ENCODE measurements at places on chromosomes 6 and 20.

DNA sequence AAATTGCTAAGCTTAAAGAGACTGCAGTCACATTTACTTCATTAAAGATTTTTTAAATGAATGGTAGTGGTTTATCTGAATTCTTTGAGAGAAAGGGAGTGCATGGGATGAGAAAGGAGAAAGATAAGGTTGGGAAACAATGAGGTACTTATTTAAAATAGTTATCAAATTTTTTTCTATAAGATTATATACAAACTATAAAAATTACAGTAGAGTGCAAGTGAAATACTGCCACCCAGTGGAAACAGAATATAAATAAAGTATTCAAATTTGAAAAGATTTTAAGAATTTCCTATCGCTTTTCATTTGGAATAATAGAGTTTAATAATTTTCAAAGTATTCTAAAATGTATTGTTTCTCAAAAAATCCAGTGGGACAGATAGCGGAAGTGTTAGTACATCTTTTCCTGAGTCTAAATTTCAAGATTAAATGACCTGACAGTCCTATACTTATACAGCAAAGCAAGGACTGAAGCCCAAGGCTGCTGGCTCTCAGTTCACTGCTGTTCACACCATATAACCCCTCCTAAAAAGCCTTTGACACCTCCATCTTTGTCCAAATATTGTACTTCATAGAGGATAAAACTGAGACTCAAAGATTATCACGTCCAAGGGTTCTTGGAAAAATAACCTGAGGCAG, 31.1 kb downstream of the EPM2A start:
- peak; percentile 50 for DNase-seq

GRCh38 chr20:52096117-52096516, 95.5 kb downstream of the ZFP64 start:
- no peak for DNase-seq

GRCh38 chr6:43274916-43275597, 23.0 kb upstream of the SLC22A7 start:
- no peak for DNase-seq

- no peak for DNase-seq
These were observed 17.1 kb downstream of the RIPOR2 start for GRCh38 chr6:24918641-24919055.

GRCh38 chr6:147509891-147510290, 1.4 kb downstream of the SAMD5 start:
- DNase-seq, result peak; percentile 7

GRCh38 chr6:20159781-20160540, 52.3 kb downstream of the MBOAT1 start:
- no peak for DNase-seq

DNA sequence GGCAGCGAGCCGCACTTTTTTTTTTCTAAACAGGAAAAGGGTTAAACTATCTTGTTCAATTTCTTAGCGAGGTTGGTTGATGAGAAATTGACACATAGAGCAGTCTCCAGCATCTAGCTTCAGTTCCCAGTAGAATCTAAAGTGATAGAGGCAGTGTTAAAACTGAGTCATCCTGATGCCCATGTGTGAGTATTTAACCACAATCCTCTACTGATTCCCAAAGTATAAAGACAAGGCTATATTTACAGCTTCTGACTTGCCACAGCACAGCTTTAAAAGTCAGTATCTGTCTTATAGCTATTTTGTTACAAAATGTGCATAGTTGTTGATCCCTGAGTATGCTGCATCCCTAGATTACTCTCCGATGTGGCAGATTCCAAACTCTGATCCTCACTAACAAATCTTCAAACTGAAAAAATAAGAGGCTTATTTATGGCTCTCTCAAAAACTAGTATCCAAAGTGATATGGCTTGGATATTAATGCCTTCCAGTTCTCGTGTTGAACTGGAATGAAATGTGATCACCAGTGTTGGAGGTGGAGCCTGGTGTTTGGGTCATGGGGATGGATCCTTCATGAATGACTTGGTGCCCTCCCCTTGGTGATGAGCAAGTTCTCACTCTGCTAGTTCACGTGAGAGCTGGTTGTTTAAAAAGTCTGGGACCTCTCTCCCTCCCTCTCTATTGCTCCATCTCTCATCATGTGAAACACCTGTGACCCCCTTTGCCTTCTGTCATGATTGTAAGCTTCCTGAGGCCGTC, 13.1 kb upstream of the POPDC3 start:
- peak; percentile 51 for DNase-seq

GRCh38 chr6:87213364-87213763, 58.0 kb downstream of the ZNF292 start:
- no peak for DNase-seq

- no peak for DNase-seq
These were observed 111.0 kb upstream of the FRMD1 start for GRCh38 chr6:168190014-168190405.

GRCh38 chr20:13059398-13060136, 50.8 kb downstream of the SPTLC3 start:
- DNase-seq, result no peak

- DNase-seq, result no peak
These were observed 91.3 kb upstream of the TNFAIP3 start for GRCh38 chr6:137775720-137776119.

DNA sequence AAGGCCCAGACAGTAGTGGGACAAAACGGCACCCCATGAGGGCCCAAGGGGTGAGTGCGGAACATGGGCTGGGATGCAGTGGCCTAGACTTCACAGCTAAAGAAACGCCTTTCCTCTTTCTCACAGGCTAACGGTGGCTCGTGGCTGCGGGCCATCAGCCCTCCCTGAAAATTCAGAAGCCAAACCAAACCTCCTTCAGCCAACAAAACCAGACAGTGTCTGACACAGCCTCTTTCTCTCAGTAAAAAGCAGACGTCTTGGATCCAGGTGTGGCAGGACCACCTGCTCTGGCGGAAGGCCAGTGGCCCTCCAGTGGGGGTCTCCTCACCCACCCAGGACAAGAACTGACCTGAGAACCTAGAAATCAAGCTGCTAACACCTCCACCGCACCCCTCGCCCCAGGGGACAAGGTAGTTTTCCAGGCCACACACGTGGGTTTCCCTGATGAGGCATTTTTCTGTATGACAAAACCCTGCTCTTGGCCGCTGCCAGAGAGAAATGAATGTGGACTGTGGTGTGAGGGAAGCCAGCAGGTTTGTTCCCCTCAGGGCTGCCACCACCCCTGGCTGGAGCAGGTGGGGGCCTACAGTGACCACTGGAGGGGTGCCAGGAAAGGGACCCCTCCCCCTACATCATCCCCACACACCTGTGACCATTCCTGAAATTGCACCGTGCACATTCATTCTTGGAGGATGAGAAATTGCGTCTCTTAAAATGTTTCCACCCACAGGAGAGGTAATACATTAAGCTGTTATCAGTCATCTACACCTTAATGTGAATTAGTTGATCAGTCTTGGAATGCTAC, 76.8 kb upstream of the PIM1 start:
- no peak for DNase-seq

DNA sequence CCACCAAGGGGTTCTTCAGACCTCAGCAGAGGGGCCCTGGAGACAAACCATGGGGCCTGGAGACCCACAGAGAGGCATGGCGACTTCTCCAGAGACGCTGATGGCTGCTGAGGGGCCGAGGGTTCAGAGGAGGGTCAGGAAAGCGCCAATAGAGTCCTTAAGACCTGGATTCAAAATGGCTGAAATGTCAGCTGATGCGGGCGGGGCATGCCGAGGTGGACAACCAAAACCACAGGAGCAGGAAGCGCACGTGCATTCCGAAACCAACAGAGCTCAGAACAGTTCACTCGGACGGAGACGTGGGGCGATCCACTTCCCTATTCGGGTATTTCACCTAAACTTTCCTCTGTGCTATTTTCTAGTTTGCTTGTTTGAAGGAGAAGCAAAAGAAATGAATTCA, 99.9 kb upstream of the RIN2 start:
- no peak for DNase-seq

DNA sequence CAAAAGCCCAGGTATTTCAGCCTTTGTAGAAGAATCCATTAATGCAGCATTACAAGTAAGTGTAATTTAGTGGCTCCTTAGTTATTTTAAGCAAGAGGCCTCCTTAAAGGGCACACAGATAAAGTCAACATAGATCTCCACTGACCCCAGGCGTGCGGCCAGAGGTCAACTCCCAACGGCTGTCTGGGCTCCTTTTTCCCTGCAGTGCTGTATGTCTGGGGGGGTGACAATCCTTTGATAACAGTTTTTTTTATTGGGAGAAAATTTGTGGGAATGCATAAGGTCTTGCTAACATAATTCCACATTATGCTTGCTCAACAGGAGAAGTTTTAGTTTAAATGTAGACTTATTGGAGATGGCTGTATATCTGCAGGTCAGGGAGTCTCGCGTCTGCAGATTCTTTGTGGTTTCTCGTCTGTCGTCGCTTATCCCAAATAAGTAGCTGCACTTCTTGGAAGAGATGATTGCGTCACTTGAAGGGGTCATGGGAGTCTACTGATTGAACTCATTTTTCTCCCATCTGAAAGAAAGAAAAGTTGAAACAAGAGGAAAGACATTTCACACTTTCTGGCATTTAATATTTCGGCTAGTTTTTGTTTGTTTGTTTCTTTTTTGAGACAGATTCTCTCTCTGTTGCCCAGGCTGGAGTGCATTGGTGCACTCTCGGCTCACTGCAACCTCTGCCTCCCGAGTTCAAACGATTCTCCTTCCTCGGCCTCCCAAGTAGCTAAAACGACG, 151.7 kb upstream of the AKAP12 start:
- no peak for DNase-seq

- DNase-seq, result no peak
These were observed 79.8 kb upstream of the KCNK16 start for GRCh38 chr6:39402239-39402751.

DNA sequence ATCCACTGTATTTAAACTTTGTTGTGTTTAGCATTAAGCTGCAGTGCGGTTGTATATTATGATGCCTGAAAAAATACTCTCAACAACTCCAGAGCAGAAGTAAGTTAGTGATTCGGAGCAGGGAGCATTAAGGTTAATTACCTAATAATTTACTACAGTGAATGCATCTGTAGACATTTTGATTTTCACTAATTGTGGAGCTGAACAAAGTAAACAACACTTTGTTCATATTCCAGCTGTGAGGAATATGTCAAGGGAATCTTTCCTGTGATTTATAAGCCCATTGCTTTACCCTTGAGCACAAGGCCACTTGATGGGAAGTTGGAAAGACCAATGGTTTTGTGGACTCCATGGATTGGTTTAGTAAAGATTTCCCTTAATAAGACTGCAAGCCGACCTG, 77.1 kb downstream of the CBLN4 start:
- DNase-seq, result no peak

DNA sequence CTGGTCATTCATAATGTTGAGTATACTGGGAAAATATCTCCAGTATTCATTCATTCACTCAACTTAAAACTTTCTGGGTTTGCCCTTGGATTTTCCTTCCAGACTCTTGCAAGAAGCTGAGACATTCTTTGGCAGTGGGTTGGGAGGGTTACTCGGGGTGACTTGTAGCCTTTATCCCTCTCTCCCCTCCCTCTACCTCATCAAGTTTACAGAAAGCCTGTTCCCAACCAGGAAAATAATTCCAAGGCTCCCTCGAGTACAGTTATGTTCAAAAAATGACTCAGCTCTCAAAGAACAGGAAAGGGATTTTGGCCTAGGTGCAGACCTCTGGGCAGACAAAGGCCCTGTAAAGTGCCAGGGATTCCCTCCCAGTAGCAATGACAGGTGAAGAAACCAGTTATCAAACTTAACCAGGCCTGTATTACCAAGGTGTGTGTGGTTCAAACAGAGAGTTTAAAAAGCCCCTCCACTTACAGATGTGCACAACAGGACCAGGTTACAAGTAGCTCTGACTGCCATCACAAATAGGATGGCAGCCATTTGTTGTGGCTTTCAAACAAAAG, 22.2 kb downstream of the FKBP1A start:
- no peak for DNase-seq

DNA sequence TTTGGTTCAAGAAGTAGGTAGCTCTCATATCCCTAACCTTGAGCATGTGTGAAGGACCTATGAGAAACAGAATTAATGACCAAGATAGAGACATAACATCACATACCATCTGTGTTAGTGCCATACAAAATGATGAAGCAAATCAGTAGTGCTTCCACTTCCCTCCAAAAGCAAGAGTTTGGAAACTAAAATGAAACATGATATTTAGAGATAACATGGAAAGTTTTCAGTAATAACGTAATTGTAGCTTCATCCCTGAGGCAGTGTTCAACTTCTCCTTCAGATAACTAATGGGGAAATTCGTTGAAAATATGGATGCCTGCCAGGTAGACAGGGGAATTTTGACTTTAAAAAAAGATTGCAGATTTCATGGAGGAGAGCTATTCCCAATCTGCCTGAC, 248.4 kb upstream of the IRAK1BP1 start:
- no peak for DNase-seq

DNA sequence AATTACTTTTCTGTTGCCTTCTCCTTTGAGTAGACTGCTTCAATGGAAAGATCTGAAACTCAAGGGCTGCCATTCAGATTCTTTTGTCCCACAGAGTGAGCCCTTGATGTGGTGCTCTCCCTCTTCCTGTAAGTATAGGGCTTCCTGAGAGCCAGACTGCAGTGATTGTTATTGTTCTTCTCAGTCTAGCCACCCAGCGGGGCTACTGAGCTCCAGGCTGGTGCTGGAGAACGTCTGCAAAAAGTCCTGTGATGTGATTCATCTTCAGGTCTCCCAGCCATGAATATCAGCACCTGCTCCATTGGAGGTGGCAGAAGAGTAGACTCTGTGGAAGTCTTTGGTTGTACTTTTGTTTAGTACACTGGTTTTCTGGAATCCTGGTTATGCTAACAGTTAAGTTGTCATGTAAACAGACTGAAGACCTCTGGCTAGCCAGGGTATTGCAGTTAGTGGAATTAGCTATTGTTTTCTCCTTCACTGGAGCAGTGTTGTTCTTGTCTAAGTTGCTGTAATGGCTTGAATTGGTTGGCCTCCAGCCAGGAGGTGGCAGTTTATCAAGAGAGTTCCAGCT, 240.9 kb downstream of the COL12A1 start:
- no peak for DNase-seq

GRCh38 chr6:154292066-154292465, 64.5 kb downstream of the IPCEF1 start:
- no peak for DNase-seq

Measured in RKO (cell line).